ENCODE measurements at places on chromosomes 1 and 21.

- DNase-seq = no peak
These were observed 193.2 kb downstream of the LHX8 start for GRCh38 chr1:75327395-75327794.

- no peak for DNase-seq
These were observed 304 bp downstream of the PLPPR5 start for GRCh38 chr1:99004254-99004860.

- no peak for DNase-seq
These were observed 84.3 kb downstream of the LTN1 start for GRCh38 chr21:28908351-28908750.

GRCh38 chr1:51624855-51625254 lies 8.0 kb downstream of the OSBPL9 start:
- DNase-seq = no peak

DNA sequence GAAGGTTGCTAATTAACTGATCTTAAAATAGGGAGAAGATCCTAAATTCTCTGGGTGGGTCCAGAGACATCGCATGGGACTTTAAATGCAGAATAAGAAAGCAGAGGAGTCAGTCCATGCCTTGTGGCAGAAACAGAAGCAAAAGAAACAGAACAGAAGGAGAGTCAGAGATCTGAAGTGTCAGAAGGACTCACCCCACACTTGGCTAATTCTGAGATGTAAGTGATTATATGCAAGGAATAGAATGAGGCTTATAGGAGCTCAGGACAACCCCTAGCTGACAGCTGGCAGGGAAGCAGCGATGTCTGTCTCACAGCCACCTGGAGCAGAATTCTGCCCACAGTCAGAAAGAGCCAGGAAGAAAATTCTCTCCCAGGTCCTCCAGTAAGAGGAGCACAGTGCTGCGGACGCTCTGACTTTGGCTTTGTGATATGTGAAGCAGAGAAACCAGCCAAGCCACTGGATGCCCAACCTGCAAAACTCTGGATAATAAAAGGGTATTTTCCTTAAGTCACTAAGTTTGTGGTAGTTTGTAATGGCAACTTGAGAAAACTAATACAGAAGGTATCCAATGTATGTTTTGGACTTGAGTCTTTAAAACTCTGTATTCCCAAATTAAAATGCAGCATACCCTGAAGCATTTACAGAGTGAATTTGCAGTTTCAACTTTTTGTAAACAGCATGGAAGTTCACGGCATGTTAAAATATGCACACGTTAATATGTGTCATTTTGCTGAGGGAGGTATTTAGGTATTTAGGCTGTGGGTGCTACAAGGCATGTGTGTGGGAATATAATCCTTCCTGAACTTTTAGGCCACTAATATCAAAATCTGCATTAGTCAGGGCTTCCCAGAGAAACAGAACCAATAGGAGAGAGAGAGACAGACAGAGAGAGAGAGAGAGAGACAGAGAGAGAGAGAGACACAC lies 388.5 kb downstream of the PCP4 start:
- no peak for DNase-seq

- no peak for DNase-seq
These were observed 16.5 kb upstream of the CD53 start for GRCh38 chr1:110856410-110856809.

DNA sequence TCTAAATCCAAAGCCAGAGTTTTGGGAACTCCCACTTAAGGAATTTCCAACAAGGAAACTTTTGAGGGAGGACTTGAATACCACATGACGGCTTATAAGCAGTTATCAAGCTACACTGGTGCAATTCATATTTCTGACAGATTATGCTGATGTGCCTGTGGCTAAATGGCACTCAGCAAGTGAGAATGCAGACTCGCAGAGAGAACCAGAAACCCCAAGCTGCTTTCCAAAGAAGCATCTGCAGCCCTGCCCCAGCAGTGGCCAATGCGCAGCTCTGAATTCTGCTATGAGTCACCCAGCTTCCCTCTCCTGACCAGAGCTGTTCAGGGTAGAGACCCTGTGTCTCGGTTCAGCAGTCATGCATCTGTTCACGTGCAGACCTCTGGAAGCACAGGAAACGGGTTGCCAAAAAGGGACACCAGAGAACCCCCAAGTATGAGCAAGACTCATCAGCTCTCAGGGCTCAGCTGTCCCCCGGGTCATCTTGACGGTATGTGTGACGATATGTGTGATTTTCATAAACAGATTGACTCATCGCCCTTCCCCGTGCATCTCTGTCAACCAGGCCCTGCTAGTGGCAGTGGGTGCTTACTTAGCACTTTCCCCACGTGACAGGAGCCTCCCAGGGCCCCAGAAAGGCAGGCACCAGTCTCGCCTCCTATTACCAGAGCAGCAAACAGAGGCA lies 76.3 kb downstream of the ITPKB start:
- no peak for DNase-seq

- peak; percentile 48 for DNase-seq
These were observed 25.7 kb downstream of the RASAL2 start for GRCh38 chr1:178119628-178120027.

DNA sequence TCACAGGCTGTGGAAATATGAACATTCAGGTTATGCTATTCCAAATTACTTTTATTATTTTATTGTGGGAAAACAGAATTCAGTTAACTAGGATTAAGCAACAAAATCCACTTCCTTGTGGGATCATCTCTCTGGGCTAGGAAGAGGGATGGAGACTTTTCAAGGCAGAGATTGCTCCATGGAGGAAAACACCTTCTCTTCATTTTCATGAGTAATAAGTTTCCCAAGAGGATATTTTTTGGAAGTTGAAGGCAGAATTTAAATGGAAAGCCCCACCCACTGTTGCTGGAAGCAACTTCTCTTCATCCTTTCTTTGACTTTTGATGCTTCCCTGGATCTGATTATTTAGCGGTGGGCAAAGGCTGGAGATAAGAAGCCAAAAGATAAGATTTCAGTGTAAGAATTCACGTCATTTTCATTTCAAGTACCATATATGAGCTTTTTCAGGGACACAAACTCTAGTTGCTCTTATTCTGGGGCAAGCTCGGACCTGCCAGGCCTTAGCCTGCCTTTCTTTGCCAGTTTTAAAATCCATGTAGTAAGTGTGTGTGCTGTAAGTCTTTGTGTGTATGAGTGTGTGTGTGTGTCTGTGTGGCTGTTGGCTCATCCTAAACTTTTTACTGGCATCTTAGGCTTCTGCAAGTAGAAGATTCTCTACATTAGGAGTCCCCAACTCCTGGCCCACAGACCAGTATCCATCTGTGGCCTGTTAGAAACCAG lies 11.7 kb upstream of the IL24 start:
- DNase-seq = no peak

- DNase-seq = no peak
These were observed 19.1 kb upstream of the SLC35F3 start for GRCh38 chr1:233885196-233885920.

- no peak for DNase-seq
These were observed 807.8 kb downstream of the BRINP3 start for GRCh38 chr1:189669846-189670245.

DNA sequence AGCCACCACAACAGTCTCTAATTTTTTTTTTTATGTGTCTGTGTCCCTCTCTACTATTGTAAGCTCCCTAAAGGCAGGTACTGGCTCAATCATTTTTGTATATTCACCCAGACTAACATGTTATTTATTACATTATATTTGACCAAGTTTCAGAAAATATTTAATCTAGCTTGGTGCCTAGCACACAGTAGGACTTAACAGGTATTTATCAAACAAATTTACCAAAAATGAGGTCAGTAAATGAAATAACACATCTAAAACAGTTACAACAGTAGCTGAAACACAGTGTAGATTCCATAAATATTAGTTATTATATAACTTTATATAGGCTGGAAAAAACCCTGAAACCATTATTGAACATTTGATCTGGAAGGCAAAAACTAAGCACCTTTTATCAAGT lies 2.7 kb downstream of the NRDC start:
- no peak for DNase-seq

GRCh38 chr21:36567216-36567885 lies 87.4 kb upstream of the CLDN14 start:
- no peak for DNase-seq

DNA sequence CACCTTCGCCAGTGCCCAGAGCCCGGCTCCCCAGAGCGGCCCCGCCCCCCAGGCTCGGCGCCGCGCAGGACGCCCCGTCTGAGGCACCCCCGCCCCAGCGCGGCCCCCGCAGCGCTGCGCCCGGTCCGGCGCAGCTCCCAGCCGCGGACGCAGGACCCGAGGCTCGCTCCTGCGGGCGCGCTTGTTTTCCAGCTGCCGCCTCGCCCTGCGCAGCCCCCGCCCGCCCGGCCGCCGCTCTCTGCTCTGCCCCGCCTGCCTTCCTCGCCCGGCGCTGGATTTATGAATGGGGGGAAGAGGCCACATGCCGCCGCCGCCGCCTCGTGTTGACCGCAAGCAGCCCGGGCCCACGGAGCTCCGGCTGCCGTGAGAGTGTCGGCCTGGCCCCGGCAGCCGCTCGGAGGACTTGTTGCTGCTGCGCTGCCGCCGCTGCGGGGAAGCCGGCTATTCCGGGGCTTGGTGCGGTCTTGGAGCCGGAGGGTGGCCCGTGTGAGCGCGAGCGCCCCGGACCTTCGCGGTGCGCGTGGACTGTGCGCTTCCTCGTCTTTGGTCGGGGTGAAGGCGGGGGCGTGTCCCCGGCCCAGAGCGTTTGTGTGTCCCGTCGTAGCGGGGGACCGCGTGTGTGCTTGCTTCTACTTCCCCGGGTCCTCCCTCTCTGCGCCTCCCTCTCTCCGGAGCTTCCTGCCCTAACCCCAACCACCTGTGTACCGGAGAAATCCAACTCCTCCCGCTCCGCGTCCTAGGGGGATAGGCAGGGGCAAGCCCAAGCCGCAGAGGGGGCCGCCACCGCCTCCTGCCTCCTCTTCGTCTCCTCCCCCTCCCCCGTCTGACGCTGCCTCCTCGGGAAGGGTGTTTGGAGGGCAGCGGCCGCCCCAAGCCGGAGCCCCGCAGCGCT lies 736 bp downstream of the KCNC4 start:
- peak; percentile 43 for DNase-seq

DNA sequence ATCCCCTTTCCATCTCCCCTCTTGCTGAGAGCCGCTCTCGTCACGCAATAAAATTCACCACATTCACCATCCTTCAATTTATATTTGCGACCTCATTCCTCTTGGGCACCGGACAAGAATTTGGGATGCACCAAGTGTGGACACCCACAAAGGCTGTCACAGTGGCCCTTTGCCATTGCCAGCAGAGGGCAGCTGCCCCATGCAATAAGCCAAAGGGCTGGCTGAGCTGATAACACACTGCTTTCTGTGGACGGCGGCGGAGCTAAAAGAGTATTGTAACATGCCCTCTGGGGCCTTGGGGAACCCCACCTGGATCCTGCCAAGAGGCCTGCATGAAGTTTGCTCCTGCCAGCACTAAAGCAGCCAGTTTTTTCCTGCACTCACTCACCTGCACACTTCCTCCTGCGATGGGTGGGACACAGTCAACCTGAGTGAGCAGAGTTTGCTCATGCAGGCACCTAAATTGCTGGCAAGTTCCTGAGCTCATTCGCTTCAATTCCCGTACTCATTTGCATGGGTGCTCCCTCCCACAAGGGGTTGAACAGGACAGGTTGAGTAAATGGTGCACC lies 792.3 kb upstream of the ADAMTS5 start:
- DNase-seq = peak; percentile 2

- DNase-seq = no peak
These were observed 22.3 kb upstream of the SDE2 start for GRCh38 chr1:226021401-226021800.

- peak; percentile 42 for DNase-seq
These were observed 132.4 kb downstream of the EDEM3 start for GRCh38 chr1:184622136-184622823.

DNA sequence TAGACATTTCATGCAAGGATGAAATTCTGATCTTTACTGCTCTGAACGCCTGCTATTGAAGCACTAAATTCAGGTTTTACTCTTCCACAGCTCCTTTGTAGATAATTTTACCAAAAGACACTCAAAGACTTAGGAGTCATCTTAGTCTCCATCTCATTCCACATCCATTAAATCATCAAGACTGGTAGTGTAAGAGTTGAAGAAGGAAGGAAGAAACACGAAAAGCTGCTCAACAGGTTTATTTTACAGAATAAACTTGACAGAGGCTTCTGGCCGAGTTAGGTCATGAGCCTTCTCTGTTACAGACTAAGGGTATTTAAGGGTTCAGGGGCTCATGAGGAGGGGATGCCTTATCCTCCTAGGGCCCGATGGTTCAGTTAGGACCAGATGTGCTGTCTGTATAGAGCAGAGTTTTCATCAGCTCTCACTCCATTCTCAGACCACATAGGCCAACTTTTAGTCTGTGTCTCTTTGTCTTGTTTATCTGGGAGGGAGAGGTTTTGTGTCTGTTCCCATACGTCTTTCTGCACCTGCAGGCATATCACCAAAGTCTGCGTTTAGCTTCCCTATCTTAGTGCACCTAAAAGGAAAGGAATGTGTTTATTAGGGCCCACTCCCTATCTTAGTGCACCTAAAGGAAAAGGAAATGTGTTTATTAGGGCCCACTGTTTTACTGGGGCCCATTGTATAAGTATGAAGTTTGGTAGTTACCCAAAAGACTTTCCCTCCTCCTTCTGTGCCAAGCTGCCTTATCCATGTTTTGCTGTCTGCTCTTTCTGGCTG lies 57.4 kb upstream of the RGS18 start:
- peak; percentile 4 for DNase-seq

GRCh38 chr1:190399233-190399632 lies 78.4 kb downstream of the BRINP3 start:
- no peak for DNase-seq

DNA sequence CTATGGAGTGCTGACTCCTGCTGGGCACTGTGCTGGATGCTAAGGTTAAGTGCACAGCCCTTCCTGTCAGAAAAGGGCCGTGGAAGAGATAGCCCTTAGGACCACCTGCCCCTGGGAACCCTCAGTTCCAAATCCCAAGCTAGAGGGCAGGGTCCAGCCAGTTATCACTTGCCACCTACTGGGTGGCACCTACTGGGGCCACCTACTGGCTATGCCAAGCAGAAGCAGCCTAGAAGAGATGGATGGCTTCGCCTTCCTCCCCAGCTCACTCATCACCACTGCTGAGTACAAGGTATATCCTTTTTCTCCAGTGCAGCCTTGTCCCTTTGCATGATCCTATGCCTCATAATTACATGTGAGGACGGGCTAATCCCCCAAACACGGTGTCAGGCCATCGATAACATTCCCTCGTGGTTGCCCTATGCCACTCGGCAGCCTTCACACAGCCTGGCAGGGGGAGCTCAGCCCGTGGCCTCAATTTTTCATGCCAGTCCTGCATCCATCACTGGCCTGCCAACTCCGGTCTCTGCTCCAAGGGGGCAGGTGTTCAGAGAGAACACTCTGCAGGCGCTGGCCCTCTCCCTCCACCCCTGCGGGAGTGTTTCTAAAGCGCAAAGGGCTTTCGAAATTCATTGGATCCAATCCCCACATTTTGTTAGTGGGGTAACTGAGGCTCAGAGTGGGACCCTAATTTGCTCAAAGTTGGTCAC lies 49.0 kb downstream of the SYT2 start:
- no peak for DNase-seq

DNA sequence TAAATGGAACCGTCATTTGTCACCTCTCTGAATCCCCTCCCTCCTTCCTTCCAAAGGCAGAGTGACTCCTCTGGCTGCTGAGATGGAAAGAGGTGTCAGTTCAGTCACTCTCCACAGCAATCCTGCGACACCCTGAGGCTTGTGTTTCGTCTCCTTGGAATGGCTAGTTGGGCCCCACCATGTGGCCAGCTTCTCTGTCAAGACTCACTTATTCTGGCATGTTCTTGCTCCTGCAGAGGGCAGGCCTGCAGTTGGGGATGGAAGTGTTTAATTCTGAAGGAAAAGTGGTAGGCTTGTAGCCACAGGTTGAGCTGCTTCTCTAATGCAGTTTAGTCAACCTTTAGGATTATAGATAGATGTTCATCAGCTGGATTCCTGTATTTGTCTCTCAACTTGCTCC lies 149.6 kb downstream of the LMO4 start:
- peak; percentile 73 for DNase-seq

- DNase-seq = no peak
These were observed 2.1 kb downstream of the FHAD1 start for GRCh38 chr1:15249081-15249480.

Data from T47D (cell line).